Dermis microvascular lymphatic vessel endothelial cell (primary cell): ENCODE measurements at places on chromosomes 6 and 20. TPM values are rescaled to one million over a fixed set of nuclear protein-coding genes. Genes with fewer than 3 reads are reported as not detected.
A peak's percentile ranks its signal among the peaks of the same experiment; 100 is the strongest.

- DNase-seq, result no peak
Observed at GRCh38 chr20:42204109-42204660, 586.0 kb upstream of the CHD6 start.

Gene ACTL10
- 1.0 and 1.4 TPM in 2 replicates for total RNA-seq

DNA sequence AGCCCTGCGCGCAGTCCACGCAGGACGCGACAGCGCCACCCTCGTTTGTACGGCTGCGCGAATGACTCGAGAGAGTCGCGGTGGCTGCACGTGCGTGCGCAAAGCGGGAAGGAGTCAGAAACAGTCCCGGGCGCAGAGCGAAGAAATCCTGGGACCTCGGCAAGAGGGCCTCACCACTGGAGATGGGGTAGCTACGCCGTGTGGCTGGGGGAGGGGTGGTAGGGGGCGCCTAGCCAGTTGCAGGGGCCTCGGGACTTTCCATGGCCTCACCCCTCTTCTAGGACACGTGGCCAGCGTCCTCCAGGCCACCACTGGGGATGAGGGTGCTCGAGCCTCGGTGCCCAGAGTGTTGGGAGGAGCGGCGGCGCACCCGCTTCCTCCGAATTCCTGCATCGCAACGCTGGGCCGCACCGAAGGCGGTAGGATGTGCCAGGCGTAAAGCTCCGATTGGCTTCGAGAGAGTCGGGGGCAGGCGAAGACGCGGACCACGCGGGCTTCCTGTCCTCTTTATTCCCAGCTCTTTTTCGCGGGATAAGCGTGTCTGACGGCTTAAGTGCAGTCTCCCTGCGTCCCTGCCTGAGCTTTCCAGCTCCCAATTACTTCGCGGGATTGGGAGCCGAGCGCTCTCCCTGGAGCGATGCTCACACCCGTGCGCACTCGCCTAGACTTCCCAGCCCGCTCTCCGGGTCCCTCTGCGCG, 38.7 kb downstream of the NCR2 start:
- no peak for DNase-seq

Gene LIN28B
- under 0.01 TPM in 1 of 2 replicates, not detected in the other for total RNA-seq

Gene C6orf141
- total RNA-seq, result 23.4 and 45.5 TPM in 2 replicates

Gene ATP9A
- 54.0 and 75.5 TPM in 2 replicates for total RNA-seq

Gene CALHM6
- 0.90 and 1.0 TPM in 2 replicates for total RNA-seq

GRCh38 chr6:150599199-150600009, at the start of gene PLEKHG1:
TSS of gene PLEKHG1 (plus strand) at chr6:150599885. CDS start at chr6:150733682, 133,797 bp downstream.
- peak; percentile 17 for DNase-seq

Gene FUCA2
- total RNA-seq, result 38.8 and 41.2 TPM in 2 replicates

GRCh38 chr6:79431537-79431933, 105.7 kb downstream of the LCA5 start:
- DNase-seq, result no peak

DNA sequence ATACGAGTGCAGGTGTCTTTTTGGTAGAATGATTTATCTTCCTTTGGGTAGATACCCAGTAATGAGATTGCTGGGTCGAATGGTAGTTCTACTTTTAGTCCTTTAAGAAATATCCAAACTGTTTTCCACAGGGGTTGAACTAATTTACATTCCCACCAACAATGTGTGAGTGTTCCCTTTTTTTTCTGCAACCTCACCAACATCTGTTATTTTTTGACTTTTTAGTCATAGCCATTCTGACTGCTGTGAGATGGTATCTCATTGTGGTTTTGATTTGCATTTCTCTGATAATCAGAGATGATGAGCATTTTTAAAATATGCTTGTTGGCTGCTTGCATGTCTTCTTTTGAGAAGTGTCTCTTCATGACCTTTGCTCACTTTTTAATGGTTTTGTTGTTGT, 1.9 kb upstream of the ZNF831 start:
- no peak for DNase-seq

GRCh38 chr6:67698534-67698933, 936.5 kb upstream of the ADGRB3 start:
- DNase-seq, result no peak

Gene CALHM4
- 0.13 TPM in 1 of 2 replicates, not detected in the other for total RNA-seq
